ENCODE measurements at places on chromosomes 1 and 21. TPM values are rescaled to one million over a fixed set of nuclear protein-coding genes. Genes with fewer than 3 reads are reported as not detected.

GRCh38 chr1:163655565-163655964 lies 333.8 kb downstream of the NUF2 start:
- no peak for ATAC-seq

DNA sequence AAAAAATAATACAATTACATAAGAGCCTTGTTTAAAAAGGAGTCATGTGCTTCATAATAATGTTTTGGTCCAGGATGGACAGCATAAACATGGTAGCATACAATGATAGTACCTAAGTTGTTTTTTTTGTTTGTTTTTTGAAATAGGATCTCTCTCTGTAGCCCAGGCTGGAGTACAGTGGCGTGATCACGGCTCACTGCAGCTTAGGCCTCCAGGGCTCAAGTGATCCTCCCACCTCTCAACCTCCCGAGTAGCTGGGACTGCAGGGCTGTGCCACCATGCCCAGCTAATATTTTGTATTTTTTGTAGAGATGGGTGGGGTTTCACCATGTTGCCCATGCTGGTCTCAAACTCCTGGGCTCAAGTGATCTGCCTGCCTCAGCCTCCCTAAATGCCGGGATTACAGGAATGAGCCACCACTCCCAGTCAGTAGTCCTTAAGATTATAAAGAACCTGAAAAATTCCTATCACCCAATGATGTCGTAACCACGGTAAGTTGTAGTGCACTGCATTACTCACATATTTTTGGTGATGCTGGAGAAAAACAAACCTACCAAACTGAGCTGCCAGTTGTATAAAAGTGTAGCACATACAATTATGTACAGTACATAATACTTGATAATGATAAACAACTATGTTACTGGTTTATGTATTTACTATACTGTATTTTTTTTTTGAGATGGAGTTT lies 22.4 kb upstream of the RCOR3 start:
- no peak for ATAC-seq

DNA sequence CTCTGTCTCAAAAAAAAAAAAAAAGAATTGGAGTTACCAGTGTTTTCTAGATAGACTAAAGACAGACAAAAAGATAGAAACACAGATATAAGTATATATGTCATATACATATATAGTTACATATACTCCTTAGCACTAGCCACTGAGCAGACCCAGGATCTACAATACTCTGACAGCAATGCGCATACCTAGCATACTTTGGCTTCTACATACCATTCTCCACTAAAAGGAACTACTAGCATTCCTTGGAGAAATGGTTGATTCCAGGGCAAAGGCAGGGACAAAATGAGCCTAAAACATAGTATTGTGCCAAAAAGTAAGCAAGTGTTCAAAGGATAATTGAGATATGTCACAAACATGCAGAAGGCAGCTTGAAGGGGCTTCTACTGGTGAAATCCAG lies 22.7 kb downstream of the SYNJ1 start:
- no peak for ATAC-seq

- ATAC-seq = no peak
Observed at GRCh38 chr1:169364948-169365347, 2.6 kb downstream of the NME7 start.

The NPL gene
- total RNA-seq = 5.6 TPM

The AKR7A3 gene
- 0.63 TPM for total RNA-seq

Data from motor neuron (in vitro differentiated cells).